Kidney epithelial cell (primary cell): ENCODE measurements at places on chromosomes 1 and 21. TPM values are rescaled to one million over a fixed set of nuclear protein-coding genes. Genes with fewer than 3 reads are reported as not detected.

DNA sequence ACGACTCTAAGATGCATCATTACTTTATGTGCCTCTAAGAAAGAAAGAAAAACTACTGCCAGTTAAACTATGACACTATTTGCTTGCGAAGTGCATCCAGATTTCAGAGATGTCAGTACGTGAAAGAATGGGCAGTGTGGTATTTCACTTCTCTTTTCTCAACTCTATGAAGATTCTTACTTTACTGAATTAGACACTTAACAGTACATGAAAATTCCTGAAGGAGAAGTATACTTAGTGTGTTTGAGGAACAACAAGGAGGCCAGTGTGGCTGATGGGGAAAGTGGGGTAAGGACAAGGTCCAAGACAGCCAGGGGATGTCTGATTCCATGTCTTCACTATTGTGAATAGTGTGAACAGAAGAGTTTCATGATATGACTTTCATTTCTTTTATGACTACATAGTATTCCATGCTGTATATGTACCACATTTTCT, 53.9 kb upstream of the HSD17B7 start:
- DNase-seq = no peak

Gene HRNR
- not detected in 2 replicates for total RNA-seq

Gene AVPR1B
- not detected in 2 replicates for total RNA-seq

DNA sequence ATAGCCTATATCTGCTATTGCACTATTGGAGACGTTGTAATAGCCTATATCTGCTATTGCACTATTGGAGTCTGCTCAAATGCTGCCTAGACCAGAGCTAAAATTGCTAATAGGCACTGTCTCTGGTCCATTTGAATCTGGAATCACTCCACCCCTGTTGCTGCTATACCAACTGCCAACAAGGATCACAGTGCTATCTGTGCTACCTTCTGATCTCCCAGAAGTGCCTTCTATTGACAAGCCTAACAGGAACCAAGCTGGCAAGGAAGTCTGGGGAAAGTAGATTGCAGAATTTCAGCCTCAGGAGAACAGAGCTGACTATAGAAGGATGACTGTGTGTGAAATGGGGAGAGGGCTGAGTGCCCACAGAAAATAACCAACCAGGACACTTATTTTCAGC, 15.9 kb downstream of the RWDD3 start:
- no peak for DNase-seq

GRCh38 chr1:114346480-114347029, 164.4 kb downstream of the TRIM33 start:
- DNase-seq = peak; percentile 58

Gene PLA2G2E
- total RNA-seq = not detected in 2 replicates

DNA sequence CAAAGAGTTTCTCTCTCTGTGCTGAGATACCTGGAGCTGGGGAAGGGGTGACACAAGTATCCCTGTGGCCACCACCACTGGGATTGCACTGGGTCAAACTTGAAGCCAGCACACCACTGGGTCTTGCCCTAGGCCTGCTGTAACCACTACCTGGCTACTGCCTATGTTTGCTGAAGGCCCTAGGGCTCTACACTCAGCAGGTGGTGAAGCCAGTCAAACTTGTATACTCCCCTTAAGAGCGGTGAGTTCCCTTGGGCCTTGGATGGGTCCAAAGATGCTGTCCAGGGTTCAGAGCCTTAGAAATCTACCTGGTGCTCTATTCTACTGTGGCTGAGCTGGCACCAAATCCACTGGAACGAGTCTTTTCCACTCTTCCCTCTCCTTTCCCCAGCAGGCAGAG, 47.0 kb upstream of the WDR26 start:
- DNase-seq = no peak

Gene RIPK4
- total RNA-seq = 17.6 and 20.5 TPM in 2 replicates

Gene OR2L8
- not detected in 2 replicates for total RNA-seq

Gene NRAS
- total RNA-seq = 74.3 and 85.1 TPM in 2 replicates

GRCh38 chr1:65412984-65413375, 7.5 kb upstream of the LEPR start:
- peak; percentile 72 for DNase-seq

DNA sequence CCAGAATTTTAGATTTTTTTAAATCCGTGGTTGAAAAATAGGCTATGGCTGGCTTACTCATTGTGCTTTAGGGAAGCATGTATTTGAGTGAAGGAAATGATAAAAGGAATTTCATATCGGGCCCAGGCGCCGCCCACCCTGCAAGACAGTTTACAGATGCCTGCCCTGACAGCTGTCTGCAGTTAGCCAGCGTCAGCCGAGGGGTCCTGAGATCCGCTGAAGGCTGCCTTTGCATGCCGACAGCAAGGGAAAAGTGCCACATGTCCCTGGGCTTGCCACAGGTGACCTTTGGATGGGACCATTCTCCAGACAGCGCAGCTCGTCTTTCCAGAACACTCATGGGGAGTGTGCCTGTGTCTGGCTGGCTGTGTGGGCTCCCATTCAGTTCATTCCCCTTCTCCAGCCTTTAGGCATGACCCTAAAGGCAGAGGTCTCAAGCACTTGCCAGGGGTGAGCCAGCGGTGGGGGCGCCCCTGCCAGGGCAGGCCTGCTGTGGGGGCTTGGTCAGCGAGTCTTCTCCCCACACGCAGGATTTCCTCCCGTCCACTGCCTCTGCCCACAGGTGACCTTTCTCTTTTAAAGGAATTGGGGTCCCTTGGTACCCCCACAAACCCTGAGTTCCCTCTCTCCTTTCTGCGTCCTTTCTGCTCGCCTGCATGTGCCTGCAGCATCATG, 46.1 kb upstream of the TRAPPC10 start:
- DNase-seq = no peak

- DNase-seq = no peak
Measured at GRCh38 chr1:243505986-243506689, 250.3 kb downstream of the SDCCAG8 start.

Gene FAF1
- total RNA-seq = 57.8 and 61.3 TPM in 2 replicates

- no peak for DNase-seq
Measured at GRCh38 chr1:89121641-89122040, 4.3 kb downstream of the GBP2 start.

Gene DCDC2B
- not detected in 2 replicates for total RNA-seq
